ENCODE measurements at places on chromosomes 5 and 9.
A peak's percentile ranks its signal among the peaks of the same experiment; 100 is the strongest.

GRCh38 chr9:32701321-32702022 lies 66.0 kb upstream of the TAF1L start:
- DNase-seq, result no peak

DNA sequence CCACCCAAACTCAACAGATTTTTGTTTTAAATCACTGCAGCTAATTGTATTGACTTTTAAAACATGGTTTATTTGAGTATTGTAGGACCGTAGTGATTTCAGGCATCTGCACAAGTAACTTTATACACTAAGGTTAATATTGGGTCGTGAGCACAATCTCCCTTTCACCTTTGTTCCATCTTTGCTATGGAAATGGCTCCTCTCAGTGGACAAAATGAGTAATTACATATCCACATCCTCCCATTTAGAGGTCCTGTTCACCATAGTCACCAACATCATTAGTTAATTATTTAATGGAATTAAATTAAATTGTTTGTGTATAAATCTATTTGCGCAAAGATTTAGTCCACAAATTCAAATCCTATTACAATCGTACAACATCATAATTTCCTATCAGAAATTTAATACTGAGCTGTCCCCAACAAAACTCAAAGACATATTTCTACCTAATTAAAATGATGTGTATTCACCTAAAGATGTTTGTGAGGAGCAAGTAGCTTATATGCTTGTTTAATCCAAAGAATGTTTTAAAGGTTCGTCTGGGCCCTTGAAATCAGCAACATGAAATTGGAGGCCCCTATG lies 173.0 kb upstream of the DAPK1 start:
- DNase-seq, result no peak

- DNase-seq, result no peak
Measured at GRCh38 chr5:106116682-106117081, 1554.1 kb downstream of the EFNA5 start.

DNA sequence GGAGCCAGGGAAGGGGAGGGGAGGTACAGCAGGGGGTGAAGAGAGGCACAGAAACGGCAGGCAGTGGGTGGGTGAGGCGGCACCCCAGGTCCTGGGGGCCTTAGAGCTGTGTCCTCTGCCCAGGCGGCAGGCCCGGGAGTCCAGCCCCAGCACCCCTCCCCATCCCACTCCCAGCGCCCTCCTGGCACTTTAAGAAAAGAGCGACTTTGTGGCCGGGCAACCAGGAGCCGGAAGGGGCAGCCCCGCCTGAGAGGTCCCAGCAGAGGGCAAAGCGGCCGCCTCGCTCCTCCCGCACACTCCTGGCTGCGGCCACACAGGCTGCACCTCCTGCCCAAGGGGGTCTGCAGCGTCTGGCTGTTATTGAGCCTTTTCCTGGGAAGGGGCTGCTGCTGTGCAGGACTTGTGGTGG lies 42.6 kb downstream of the NACC2 start:
- no peak for DNase-seq

- no peak for DNase-seq
Measured at GRCh38 chr9:95497772-95498171, 19.0 kb downstream of the PTCH1 start.

- DNase-seq, result no peak
Measured at GRCh38 chr9:127389381-127390247, 7.4 kb upstream of the SLC2A8 start.

DNA sequence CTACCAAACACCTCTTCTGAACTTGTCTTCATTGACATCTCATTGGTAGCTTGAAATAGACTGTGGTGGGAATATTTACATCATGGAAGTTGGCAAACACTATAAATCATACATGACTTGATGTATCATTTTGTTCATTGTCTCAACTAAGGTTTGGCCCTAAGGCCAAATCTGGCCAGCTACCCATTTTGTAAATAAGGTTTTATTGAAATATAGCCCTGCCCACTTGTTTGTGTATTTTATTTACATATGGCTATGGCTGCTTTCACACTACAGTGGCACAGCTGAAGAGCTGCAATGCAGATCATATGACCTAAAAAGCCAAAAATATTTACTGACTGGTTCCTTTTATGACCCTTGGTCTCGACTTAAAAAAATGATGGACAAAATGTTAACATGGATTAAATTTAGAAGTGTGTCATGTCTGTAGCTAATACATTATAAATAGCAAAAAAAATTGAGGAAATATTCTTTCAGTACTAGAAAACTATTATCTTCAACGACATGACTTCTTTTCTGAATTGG lies 22.1 kb downstream of the FAM240B start:
- no peak for DNase-seq

GRCh38 chr9:20988671-20989315 lies 42.6 kb downstream of the HACD4 start:
- DNase-seq, result no peak

DNA sequence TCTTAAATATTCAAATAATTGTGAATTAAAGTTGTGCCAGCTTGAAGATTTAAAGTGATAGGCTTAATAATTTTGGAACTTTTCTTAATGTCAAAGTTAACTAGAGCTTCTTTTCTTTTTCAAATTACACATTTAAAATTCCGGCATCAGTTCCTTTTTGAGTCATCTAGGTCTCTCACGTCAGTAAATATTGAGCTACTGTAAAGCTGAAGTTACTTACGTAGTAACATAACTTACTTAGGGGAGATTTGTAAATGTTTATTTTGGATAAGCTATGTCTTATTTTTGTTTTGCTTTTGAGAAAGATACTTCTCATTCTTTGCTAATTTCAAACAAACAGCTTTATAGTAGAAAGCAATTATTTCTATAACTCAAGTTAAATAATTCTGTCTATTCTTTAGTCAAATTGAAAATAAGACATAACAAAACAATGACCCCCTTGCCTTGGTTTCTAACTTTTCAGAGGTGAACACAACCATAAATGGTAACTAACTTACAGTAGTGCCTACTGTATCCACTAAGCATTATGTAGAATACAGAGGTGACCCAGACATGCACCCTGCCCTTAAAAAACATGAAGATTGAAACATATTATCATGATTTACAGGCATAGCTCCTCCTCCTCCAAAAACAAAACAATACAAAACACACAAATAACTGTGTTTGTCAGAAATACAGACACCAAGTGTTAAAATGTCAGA lies 29.8 kb downstream of the CD274 start:
- no peak for DNase-seq

DNA sequence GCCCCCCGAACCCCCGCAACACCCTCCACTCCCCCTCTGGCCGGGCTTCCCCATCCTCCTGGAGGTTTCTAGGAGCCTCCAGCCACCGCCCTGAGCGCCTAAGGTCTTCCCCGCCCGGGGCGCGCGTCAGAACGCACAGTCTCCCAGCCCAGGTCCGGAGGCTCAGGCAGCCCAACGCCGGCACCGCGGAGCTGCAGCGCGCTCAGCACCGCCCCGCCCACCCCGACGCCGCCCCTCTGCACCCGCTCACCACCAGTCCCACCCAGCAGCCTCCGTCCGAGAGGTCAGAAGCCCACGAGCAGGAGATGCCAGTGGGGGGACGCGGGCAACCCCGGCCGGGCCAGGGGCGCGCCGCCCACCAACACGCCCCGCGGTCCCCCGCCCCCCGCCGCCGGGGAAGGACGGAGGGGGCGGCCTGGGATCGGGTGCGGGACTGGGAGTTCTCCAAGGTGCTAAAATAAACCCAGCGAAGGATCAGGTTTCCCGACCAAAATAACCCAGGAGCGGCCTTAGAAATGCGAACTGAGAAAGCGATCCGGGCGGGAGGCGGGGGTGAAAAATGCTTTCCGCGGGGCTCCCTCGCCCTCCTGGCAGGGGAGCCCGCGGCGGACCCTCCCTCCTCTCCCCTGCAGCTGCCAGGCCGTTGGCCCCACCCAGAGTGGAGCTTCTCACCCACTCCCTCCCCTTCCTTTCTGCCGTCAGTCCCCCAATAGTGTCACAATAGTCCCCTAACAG lies 6.5 kb upstream of the FAM78A start:
- DNase-seq, result no peak

DNA sequence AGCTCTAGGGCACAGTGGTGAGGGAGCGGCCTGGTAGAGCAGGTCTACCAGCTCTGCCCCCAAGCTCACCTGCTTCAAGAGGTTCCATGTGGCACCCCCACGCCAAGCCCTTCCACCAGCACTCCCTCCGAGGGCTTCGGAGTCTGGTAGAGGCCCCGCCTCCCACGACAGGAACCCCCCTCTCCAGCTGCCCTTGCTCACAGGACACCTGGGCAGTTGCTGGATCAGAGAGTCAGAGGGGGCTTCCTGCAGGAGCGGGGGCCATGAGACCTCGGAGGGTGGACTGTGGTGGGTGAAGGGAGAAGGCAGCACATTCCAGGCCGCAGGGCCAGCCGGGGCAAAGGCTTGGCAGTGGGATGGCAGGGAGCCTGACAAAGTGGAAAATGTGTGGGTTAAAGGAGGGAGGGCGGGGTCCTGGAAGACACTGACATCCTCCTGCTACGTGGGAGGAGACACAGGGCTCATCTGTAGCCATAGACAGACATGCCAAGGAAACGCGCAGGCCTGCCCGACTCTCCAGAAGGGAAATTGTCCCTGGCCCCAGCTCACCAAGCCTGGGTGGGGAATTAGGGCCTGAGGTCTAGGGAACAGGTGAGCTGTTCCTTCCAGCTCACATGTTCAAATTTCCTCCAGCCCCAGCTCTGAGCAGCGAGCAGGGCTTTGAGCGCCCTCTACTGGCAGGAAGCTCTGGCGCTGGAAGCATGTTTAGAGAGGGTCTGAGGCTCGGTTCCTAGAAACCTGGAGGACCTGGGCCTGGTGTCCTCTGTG lies 74.2 kb downstream of the NTNG2 start:
- DNase-seq, result peak; percentile 46

- no peak for DNase-seq
Measured at GRCh38 chr5:90852531-90852930, 293.9 kb downstream of the ADGRV1 start.

DNA sequence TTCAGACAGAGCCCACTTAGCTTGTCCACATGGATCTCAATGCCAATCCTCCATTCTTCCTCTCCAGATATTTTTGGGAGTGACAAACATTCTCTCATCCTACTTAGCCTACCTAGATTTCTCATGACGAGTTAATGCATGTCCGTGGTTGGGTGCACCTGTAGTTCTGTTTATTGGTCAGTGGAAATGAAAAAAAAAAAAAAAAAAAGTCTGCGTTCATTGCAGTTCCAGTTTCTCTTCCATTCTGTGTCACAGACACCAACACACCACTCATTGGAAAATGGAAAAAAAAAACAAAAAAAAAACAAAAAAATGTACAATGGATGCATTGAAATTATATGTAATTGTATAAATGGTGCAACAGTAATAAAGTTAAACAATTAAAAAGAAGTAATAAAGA lies 59.0 kb downstream of the BASP1 start:
- DNase-seq, result no peak

GRCh38 chr9:95820074-95820473 lies 55.4 kb upstream of the ERCC6L2 start:
- no peak for DNase-seq

DNA sequence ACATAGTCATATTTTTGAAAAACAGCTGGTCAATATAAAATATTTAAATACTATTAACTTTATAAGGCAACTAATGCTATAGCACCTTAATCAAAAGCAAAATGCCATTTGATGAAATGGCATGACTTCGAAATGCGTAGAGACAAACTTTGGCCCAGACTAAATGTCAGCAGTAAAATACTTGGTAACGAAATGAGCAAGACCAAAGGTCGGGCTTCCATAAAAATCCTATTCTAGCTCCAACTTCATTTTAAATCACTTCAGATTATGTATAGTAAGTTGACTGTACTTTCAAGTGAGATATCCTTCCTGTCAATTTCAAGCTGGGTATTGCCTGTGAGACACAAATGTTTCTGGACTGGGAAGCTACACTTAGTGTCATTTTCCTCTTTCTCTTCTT lies 805.4 kb upstream of the ZNF608 start:
- no peak for DNase-seq

GRCh38 chr5:176616511-176616910 lies 6.6 kb upstream of the GPRIN1 start:
- DNase-seq, result no peak

- DNase-seq, result no peak
Measured at GRCh38 chr9:38727497-38728001, 7.6 kb upstream of the FAM240B start.

DNA sequence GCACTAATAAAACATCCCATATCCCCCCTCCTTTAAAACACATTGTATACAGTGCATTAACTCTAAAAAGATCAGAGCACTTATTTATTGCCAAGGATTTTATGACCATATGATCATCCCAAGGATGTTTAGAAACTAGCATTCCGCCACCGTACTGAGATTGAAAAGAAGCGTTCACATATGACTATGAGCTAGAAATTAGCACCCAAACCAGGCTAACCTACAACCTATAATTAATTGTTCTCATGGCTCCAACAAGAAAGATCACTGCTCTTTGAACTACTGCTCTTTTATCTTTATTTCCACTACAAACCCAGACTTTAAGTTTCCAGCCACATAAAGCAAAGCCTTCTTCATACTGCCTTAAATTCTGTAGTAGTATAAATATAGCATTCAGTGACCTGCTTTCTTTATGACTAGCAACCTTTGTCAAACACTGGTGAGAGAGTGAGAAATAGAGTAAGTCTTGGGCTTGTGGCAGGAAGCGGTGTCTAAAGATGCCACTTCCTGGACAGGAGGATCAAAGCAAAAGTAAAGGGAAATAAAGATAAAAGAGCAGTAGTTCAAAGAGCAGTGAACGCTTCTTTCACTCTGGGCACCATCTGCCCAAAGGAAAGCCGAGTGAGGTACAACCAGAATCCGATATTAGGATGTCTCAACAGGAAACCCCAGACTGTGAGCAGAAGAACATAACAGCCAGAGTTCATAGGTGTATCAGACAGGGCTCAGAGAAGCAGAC lies 151.1 kb upstream of the ERCC6L2 start:
- DNase-seq, result peak; percentile 23

- no peak for DNase-seq
Measured at GRCh38 chr9:109270971-109271925, 49.6 kb downstream of the EPB41L4B start.

DNA sequence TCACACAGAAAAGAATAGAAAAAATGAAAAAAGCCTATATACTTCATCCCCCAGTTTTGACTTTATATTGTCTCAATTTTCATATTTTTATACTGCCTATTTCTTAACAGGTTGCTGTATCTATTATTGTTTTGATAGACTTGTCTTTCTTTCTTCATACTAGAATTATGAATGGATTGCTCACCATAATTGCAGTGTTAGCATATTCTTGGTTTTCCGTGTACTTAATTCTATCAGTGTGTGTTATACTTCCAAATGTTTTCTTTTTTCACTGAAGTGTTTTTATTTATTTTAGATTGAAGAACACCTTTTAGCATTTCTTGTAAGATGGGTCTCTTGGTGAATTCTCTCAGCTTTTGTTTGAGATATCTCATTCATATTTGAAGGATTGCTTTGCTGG lies 38.7 kb downstream of the MTRR start:
- DNase-seq, result no peak

GRCh38 chr9:95857124-95857523 lies 18.4 kb upstream of the ERCC6L2 start:
- no peak for DNase-seq

- DNase-seq, result peak; percentile 8
Measured at GRCh38 chr5:80959768-80960442, at the start of gene RASGRF2. RASGRF2 (plus strand) TSS chr5:80960363; CDS start chr5:80960739, 376 bp downstream.

- DNase-seq, result no peak
Measured at GRCh38 chr5:107772418-107773310, 101.9 kb upstream of the EFNA5 start.

GRCh38 chr5:149603920-149604319 lies 22.6 kb downstream of the ARHGEF37 start:
- no peak for DNase-seq

- DNase-seq, result no peak
Measured at GRCh38 chr5:10860645-10861422, 99.8 kb upstream of the DAP start.

Measured in activated CD8-positive, alpha-beta memory T cell treated with anti-CD3 and anti-CD28 coated beads for 1 hour (primary cell).